ENCODE measurements at places on chromosomes 1 and 21. TPM values are rescaled to one million over a fixed set of nuclear protein-coding genes. Genes with fewer than 3 reads are reported as not detected.

The B3GALNT2 gene
- 48.8 TPM for total RNA-seq

The LCE3A gene
- total RNA-seq, result not detected

The LENEP gene
- 1.5 TPM for total RNA-seq

The USH2A gene
- total RNA-seq, result under 0.01 TPM

The BRINP3 gene
- not detected for total RNA-seq

The MATN1 gene
- total RNA-seq, result 0.31 TPM

The KIF26B gene
- total RNA-seq, result 0.76 TPM

The ARHGEF11 gene
- 33.7 TPM for total RNA-seq

The PRPF38B gene
- 40.5 TPM for total RNA-seq

The PLA2G5 gene
- 0.16 TPM for total RNA-seq

The PTCH2 gene
- total RNA-seq, result 0.63 TPM

GRCh38 chr1:243268751-243269460 is 13.1 kb downstream of the SDCCAG8 start:
- peak; percentile 43 for DNase-seq

DNA sequence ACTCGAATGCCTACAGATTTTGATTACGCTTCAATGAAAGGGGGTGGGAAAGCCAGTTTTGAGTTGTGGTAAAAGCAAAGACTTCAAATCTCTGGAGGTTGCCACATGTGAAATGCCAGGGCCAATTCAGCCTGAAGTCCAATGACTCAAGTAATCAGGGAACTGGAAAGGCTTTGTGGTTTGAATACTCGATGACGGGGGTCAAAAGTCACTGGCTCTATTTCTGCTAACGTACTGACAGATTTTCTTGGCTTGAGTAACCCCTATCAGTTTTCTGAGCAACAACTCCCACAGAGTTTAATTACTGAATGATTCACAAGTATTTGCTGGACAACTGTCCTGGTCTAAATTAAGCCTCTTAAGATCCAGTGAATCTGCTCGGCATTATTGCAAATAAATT is 152.2 kb downstream of the SIPA1L2 start:
- DNase-seq, result no peak

GRCh38 chr1:27581823-27582243 is 22.1 kb downstream of the AHDC1 start:
- DNase-seq, result no peak

GRCh38 chr1:163076981-163077761 is 8.0 kb downstream of the RGS4 start:
- DNase-seq, result no peak

DNA sequence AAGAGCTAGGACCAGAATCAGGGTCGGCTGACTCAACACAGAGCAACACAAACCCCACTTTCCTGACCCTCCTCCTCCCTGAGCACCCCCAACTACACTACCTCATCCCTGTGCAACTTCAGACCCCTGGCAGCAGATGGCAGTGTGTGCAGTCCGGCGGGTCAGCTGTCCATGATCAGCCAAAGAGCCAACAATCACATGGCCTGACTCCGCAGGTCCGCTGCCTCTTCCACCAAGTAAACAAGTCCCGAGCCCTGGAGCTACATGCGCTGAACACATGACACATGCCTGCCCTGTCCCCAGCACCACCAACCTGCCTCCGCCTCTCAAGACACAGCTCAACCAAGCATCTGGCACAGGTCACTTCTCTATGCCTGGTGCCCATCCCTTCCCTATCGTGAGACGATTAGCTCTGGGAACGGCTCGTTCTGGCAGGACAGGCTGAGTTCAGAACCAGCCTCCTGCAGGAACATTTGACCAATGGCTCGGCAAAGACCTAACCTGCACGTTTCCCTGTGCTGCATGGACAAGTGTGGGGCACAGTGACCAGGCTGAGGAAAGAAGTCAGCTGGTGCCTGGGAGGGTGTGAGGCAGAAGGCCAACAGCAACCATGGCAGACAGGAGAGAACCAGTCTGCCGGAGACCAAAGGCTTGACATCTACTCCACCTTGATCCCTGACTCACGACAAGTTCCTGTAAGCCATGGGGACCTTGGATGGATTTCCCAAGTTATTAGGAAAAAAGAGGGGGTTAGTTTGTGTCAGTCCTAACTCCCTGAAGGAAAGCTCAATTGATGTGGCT is 60.3 kb downstream of the CD46 start:
- DNase-seq, result peak; percentile 61

GRCh38 chr1:111742938-111743549 is 3.8 kb upstream of the INKA2 start:
- DNase-seq, result no peak

GRCh38 chr1:197144570-197145325 is 1.7 kb downstream of the ASPM start:
- DNase-seq, result no peak

DNA sequence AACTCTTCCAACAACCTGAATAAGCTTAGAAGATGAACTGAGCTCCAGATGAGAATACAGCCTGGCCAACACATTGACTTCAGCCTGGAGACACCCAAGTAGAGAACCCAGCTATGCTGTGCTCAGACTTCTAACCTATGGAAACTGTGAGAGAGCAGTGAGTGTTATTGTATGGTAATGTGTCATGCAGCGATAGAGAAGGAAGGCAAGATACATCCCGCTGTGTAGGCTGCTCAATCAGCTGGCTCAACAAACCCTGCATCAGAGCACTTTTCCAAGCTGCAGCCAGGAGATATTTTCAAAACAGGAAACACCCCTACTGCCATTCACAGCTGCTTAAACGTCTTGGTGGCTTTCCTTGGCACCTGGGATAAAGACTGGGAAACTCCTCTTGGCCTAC is 321.3 kb downstream of the SIPA1L2 start:
- no peak for DNase-seq

DNA sequence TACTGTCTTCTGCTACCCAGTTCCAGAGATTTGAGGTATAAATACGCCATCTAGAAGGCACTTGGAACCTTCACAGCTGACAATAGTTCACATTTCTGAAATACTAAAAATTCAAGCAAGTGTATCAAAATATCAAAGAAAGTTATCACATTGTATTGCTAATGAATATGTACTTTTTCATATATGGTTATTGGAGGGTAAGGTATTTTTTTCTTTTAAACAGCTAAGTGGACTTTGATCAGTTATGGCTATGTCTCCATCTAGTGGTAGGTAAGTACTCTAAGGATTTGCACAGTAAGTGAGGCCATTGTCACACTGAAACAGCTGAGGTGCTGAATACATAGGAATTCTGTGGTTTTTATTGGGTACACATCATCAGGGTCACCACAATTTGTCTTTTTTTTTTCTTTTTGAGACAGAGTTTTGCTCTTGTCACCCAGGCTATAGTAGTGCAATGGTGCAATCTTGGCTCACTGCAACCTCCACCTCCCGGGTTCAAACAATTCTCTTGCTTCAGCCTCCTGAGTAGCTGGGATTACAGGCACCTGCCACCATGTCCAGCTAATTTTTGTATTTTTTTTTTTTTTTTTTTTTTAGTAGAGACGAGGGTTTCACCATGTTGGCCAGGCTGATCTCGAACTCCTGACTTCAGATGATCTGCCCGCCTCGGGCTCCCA is 49.1 kb upstream of the CR2 start:
- peak; percentile 78 for DNase-seq

DNA sequence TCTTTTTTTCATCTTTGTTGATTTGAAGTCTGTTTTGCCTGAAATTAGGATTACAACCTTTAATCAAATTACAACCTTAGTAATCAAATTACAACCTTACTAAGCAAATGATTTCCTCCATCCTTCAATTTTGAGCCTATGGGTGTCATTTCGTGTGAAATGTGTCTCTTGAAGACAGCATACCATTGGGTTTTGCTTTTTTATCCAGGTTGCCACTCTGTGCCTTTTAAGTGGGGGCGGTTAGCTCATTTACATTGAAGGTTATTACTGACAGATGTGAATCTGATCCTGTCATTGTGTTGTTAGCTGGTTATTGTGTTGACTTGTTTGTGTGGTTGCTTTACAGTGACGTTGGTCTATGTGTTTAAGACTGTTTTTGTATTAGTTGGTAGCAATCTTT is 74.8 kb upstream of the BCL9 start:
- no peak for DNase-seq

GRCh38 chr1:82264802-82265201 is 464.1 kb downstream of the ADGRL2 start:
- no peak for DNase-seq

GRCh38 chr1:226422478-226422877 is 14.6 kb upstream of the PARP1 start:
- DNase-seq, result no peak

DNA sequence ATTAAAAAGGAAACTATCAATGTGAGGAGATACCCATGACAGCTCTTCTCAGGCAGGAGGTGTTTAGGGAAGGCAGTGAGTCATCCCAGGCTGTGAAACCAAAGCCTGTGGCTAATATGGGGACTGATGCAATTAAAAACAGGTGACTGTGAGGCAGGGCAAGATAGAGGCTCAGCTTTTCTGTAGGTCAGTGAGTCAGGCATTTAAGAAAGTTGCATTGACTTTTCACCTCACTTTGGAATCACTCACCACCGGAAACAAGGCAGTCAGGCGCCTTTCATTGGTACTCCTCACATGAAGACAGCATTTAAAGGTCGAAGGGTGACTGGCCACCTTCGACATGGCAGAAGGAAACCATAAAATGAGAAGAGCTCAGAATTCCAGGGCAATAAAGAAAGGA is 54.5 kb downstream of the PAPPA2 start:
- DNase-seq, result no peak

DNA sequence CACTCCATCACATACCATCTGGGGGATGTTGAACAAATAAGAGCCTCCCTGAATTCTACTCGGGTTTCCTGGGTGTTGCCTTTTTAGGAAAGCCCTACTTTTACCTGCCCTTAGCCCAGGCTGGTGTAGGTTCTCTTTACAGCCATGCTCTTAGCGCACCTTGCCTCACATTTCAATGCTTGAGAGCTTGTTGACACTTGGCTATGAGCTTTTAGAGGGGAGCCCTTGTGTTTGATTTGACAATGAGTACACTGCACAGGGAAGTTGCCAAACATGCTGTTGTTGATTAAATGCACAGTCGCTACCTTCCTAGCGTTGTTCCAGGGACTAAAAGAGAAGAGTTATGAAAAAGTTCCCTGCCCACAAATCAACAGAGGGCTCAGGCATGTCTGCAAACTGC is 103.8 kb downstream of the TRABD2B start:
- DNase-seq, result no peak

DNA sequence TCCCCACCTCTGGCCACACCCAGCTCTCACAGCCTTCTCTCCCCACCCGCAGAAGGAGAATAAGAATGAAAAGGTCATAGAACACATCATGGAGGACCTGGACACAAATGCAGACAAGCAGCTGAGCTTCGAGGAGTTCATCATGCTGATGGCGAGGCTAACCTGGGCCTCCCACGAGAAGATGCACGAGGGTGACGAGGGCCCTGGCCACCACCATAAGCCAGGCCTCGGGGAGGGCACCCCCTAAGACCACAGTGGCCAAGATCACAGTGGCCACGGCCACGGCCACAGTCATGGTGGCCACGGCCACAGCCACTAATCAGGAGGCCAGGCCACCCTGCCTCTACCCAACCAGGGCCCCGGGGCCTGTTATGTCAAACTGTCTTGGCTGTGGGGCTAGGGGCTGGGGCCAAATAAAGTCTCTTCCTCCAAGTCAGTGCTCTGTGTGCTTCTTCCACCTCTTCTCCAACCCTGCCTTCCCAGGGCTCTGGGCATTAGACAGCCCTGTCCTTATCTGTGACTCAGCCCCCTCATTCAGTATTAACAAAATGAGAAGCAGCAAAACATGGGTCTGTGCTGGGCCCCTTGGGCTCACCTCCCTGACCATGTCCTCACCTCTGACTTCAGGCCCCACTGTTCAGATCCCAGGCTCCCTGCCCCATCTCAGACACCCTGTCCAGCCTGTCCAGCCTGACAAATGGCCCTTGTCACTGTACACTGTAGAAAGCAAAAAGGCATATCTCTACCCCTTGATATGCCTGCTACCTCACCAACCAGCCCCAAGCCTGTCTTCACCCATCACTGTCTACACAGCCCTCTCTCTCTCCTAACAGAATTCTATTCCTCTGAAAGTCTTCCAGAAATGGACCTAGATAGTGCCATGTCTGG is 3.2 kb downstream of the S100A9 start:
- DNase-seq, result no peak

- no peak for DNase-seq
Measured at GRCh38 chr21:38056481-38056880, 140.2 kb upstream of the KCNJ6 start.

- DNase-seq, result no peak
Measured at GRCh38 chr1:40023379-40023944, 17.1 kb upstream of the CAP1 start.

- no peak for DNase-seq
Measured at GRCh38 chr1:99472893-99473292, 173.0 kb upstream of the PALMD start.

DNA sequence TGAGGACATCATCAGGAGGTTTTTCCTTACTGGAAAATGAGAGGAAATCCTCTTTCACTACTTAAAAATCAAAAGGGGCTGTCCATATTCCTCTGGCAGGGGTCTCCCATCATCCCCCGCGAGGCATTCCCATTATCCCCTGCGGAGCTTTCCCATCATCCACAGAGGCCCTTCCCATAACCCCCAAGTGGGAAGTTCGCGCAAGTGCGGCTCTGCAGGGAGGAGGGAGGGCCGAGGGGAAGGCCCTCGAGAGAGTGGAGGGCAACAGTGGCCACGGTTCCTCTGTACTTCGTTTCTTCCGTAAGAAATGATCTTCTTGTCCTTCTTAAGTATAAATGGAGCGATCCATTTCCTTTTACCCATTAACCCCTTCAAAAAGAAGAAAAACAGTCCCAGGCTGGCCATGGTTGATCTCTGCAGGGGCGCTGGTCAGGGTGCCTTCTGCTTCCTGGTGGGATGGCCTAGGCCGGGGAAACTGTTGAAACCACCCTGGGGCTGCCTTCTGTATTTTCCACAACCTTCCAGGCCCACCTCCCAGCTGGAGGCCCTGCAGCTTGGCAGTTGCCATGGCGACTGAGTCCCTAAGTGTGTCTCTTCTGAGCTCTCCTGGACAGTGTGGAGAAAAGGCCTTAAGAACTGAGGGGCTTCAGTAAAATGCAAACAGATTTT is 3.6 kb upstream of the RSPH1 start:
- DNase-seq, result peak; percentile 46

DNA sequence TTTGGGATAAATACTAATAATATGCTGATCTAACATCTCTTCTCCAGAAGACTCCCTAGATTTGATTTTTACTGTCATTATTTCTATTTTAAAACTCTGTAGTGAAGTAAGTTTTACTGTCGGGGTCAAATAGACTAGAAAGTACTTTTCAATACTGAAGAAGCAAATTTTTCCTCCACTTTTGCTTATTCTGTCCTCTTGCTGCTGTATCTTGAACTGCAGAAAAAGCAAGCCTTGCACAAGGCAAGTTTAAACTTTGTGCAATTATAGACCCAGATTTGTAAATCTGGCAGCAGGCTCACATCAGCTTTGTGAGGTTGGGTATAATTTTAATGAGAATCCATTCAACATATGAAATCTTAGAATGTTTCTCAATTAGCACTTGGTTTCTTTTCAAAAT is 151.1 kb upstream of the ETS2 start:
- no peak for DNase-seq

DNA sequence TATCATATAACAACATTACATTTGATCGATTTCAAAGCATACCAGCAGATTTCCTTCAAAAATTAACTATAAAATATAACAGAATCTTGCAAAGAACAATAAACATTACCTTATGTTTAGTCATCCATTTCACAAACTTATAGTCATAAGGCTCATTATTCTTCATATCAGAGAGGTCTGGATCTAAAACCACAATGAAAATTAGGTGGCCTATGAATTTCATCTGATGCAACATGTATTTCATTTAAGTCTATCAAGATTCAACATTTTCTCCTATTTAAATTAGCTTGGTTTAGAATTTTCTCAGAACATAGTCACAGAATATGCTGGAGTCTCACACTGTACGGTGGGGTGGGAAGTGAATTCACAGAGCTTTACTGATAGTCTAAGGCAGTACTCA is 49.2 kb downstream of the KYAT3 start:
- no peak for DNase-seq

- no peak for DNase-seq
Measured at GRCh38 chr21:29300807-29301138, 2.1 kb downstream of the BACH1 start.
